Fibroblast of lung (primary cell): ENCODE measurements at places on chromosomes 4 and X. TPM values are rescaled to one million over a fixed set of nuclear protein-coding genes. Genes with fewer than 3 reads are reported as not detected.
A peak's percentile ranks its signal among the peaks of the same experiment; 100 is the strongest.

GRCh38 chr4:53899586-53900270 lies 164.7 kb downstream of the CHIC2 start:
- peak; percentile 94 for DNase-seq

- no peak for DNase-seq
Observed at GRCh38 chr4:5945171-5945570, 52.3 kb upstream of the CRMP1 start.

GRCh38 chr4:27692158-27692557 lies 831.5 kb downstream of the STIM2 start:
- peak; percentile 8 for DNase-seq

- no peak for DNase-seq
Observed at GRCh38 chr4:169260217-169260866, 10.4 kb downstream of the SH3RF1 start.

DNA sequence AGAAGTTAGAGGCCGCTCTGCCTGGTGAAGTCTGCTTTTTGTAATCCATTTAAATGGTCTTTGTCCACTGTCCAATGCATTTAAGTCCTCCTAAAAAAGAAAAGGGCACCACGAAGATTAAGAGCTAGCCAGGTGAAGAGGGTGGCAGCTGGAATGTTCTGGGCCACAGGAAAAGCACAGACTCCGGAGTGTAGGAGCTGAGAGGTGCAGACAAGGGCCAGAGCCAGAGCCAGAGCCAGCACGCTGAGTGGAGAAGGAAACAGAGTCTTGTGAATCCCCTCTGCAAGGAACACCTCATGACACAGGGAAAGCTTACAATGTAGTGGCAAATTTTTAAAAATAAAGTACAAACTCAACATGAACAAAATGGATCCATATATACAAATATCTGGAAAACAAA lies 83.6 kb downstream of the TSPAN5 start:
- no peak for DNase-seq

DNA sequence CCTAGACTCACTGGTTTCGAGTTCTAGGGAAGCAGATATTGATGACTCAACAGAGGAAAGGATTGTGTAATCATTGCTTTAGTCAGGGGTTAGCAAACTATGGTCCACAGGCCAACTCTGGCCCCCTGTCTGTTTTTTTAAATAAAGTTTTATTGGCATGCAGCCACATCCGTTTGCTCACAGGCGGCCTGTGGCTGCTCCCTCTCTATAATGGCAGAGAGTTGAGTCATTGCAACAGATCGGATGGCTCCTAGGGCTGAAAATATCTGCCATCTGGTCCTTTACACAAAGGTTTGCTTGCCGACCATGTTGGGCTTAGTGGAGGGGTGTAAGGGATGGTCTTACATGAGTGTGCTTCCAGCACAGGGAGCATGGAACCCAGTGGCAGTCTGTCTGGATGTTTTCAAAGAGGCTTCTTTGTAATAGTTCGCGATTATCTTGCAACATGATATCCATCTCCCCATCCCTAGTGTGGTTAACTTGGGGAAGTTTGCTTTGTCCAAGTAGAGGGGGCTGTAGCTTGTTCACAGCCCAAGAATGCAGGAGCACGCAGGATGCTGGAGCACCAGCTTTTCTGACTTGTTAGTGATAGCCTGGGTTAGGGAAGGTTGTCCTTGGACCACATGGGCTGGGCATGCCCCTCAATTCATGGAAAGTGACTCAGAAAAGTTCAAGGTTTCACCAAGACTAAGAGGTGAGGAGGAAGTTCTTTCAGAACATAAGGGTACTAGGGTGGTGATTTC lies 59.3 kb upstream of the CLDN34 start:
- DNase-seq, result peak; percentile 95

GRCh38 chr4:174933083-174933482 lies 14.9 kb downstream of the ADAM29 start:
- DNase-seq, result no peak

DNA sequence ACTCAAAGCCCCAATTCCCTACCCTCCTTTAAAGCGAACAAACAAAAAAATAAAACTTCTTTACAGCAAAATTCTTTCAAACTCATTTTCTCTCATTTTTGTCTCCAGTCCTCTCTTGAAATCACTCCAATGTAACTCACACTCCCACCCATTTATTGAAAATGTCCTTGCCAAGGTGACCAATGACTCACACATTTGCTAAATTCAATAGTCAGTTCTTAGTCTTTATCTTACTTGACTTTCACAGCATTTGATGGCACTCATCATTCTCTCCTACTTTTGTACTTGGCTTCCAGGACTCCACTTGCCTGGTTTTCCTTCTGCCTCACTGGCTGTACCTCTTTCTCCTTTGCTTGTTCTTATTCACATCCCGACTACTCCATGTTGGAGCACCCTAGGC lies 19.9 kb downstream of the CC2D2A start:
- no peak for DNase-seq

GRCh38 chr4:16026160-16026761 lies 57.6 kb downstream of the PROM1 start:
- DNase-seq, result peak; percentile 74

DNA sequence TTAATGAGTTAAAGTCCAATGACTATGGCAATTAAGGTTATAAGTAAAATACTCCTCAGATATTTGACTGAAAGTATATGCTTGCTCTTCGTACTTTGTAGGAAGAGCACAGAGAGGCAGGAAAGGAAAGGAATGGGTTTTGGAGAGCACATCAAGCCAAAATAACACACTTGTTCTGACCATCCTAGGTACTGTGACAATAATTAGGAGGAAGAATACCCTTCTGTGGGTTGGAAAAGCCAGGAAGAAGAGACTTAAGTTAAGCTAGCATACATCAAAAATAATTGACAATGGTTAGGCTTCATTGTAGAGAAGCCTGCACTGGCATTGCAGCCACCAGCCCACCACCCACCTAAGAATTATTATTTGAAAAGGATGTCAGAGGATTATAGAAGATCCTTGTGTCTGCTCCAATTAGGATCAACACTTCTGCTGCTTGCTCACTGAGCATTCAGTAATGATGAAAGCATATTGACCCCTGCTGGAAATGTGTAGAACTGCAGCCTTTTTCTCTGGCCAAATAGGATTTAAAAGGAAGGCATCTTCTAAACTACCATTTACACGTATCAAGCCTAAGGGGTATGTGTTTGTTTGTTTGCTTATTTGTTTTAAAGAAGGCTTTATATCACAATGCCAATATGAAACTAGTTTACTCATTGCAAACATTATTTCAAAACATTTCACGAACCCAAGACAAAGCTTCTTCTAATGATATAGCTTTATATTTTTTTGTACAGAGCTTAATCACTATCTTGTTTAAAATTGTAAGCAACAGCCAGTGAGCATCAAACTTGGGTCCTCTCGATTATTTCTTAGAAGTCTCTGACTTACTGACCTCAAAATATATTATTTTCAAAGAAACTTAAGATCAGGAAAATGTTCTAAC lies 286.2 kb upstream of the TET2 start:
- DNase-seq, result peak; percentile 85

DNA sequence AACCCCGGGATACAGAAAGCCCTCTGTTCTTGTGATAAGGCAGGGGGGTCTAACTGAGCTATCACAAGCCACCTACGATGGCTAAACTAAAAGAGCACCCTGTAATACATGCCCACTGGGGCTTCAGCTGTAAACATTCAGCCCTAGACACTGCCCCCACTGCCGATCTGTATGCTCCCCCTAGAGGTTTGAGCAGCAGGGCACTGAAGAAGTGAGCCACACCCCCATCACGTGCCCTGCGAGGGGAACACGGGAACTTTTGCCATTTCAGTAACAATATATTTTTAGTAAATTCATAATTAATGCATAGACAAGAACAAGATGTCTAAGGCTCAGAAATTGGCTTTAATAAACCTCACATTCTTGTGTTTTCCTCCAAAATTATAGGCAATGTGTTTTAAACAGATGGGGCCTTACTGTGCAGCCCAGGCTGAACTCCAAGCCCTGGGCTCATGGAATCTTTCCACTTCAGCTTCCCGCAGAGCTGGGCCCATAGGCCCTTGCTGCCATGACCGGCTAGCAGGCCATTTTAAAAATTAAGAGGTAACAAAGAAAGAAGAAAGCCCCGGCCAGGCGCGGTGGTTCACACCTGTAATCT lies 235.3 kb upstream of the SFRP2 start:
- DNase-seq, result no peak

DNA sequence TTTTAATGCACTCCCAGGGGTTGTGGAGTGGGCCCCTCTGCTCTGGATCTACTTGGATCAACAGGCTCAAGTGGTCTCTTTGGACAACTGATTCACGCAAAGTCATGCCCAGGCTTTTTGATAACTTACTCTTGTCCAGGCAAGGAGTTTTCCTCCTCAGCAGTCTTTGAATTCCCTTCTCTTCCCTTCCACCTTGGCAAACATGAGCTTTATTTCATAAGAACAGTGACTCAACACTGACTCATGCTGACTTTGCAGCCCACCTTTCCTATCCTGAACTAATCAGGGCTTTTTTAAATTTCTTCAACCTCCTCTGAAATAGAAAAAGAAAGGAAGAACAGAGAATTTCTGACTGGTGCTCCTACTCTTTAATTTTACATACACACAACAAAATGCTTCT lies 132.1 kb upstream of the LDB2 start:
- peak; percentile 97 for DNase-seq

- no peak for DNase-seq
Observed at GRCh38 chr4:2767046-2767704, 11.0 kb upstream of the TNIP2 start.

DNA sequence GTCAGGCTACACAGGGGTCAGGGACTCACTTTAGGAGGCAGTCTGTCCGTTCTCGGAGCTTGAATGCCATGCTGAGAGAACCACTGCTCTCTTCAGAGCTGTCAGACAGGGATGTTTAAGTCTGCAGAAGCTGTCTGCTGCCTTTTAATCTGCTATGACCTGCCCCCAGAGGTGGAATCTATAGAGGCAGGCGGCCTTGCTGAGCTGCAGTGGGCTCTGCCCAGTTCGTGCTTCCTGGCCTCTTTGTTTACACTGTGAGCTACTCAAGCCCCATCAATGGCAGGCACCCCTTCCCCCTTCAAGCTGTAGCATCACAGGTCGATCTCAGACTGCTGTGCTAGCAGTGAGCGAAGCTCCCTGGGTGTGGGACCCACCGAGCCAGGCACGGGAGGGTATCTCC lies 31.5 kb upstream of the UNC5C start:
- DNase-seq, result no peak

DNA sequence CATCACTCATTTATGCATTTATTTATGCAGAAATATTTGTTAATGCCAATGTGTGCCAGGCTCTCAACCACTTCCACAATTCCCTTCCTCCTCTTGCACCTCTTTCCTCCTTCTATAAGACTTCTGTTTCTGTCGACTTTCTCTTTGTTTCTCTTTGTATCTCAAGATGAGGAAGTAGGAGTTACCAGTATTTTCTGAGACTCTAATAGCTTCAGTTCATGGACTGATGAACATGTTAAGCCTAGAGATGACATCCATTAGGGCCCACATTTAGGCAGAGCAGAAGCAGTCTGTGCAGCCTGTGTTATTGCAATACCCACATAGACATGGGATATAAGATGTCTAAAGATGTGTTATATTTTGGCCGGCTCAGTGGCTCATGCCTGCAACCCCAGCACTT lies 241.8 kb upstream of the SMIM31 start:
- DNase-seq, result no peak

- DNase-seq, result no peak
Observed at GRCh38 chr4:180578175-180578574, 1665.0 kb upstream of the TENM3 start.

GRCh38 chr4:48633657-48634056 lies 143.6 kb downstream of the ZAR1 start:
- DNase-seq, result no peak

GRCh38 chr4:174036576-174036975 lies 246.9 kb downstream of the FBXO8 start:
- DNase-seq, result no peak

- no peak for DNase-seq
Observed at GRCh38 chrX:68059469-68059868, 373.8 kb downstream of the OPHN1 start.

GRCh38 chr4:155964016-155964891 lies 10.6 kb upstream of the CTSO start:
- DNase-seq, result no peak

DNA sequence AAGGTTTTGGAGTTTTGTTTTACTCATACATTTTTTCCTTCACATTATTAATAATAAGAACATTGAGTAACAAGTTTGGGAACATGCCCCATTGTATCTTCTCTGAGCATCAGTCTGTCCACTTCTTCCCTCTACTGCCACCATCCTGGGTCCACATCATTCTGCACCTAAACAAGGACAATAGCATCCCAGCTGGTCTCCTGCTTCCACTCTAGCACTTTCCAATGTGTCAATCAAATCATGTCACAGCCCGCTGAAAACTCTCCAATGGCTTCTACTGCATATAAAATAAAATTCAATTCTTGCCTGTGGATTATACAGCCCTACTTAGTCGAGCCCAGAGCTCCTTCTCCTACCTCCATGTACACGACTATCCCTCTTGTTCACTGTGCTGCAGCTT lies 66.8 kb upstream of the RBPJ start:
- no peak for DNase-seq

DNA sequence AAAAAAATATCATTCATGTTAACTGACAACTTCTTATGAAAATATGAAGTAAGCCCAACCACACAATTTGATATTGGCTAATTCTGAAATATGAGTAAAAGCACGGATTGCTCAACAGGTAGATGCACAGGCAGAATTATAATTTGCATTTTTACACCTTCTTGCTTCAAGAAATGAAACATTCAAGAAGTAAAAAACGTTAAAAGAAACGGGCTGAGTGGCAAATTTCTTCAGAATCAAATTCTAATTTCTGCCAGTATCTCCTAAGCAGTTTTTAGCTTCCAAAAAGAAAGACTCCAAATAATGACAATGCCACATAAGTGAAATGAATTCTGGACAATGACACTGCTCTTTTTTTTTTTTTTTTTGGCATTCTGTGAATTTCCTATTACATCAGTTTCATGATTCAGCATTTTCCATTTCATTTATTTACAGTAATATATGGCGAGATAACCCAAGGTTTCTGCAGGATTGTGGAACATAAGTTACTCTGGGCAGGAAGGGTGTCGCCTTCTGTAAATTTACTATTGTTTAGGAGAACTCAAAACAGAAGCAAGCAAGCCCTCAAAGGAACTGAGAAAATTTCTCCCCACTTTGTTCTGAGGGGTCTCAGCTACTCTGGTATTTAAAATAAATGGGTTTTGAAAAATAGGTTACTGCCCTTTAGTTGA lies 1.4 kb downstream of the SEL1L3 start:
- DNase-seq, result peak; percentile 64

GRCh38 chrX:73977542-73978169 lies 326.3 kb upstream of the ZCCHC13 start:
- no peak for DNase-seq

GRCh38 chr4:180640193-180640592 lies 1603.0 kb upstream of the TENM3 start:
- no peak for DNase-seq

The DIPK2B gene
- total RNA-seq, result not detected in 2 replicates

The SPANXC gene
- total RNA-seq, result not detected in 2 replicates

The SHROOM3 gene
- 11.0 and 23.9 TPM in 2 replicates for total RNA-seq

The VCX2 gene
- total RNA-seq, result not detected in 2 replicates

The EREG gene
- 2.8 and 9.9 TPM in 2 replicates for total RNA-seq

The SPACA5 gene
- total RNA-seq, result not detected in 2 replicates

The CSN3 gene
- total RNA-seq, result not detected in 2 replicates

The CENPVL2 gene
- not detected in 2 replicates for total RNA-seq

The DRP2 gene
- total RNA-seq, result under 0.01 and 0.50 TPM in 2 replicates

The DMRTC1B gene
- total RNA-seq, result not detected in 2 replicates

The MUC7 gene
- total RNA-seq, result not detected in 2 replicates

The FGFR3 gene
- under 0.01 and 0.33 TPM in 2 replicates for total RNA-seq

The EVC2 gene
- 15.9 and 16.5 TPM in 2 replicates for total RNA-seq

The ADH6 gene
- total RNA-seq, result 0.17 TPM in 1 of 2 replicates, not detected in the other

The FAM13A gene
- total RNA-seq, result 21.1 and 23.9 TPM in 2 replicates

The MAGEE2 gene
- total RNA-seq, result not detected in 2 replicates

The SYTL5 gene
- total RNA-seq, result under 0.01 and 1.5 TPM in 2 replicates

The SPON2 gene
- total RNA-seq, result 261 and 367 TPM in 2 replicates

The ANKRD50 gene
- total RNA-seq, result 21.3 and 28.4 TPM in 2 replicates

The CFAP47 gene
- total RNA-seq, result not detected in 2 replicates

The SMIM10L2A gene
- total RNA-seq, result 0.51 and 0.66 TPM in 2 replicates
